Activated CD4-positive, alpha-beta T cell treated with anti-CD3 and anti-CD28 coated beads for 36 hours (primary cell): ENCODE measurements at places on chromosomes 5 and 9. TPM values are rescaled to one million over a fixed set of nuclear protein-coding genes. Genes with fewer than 3 reads are reported as not detected.

- no peak for DNase-seq
Measured at GRCh38 chr9:112719241-112719691, 1.3 kb upstream of the INIP start.

DNA sequence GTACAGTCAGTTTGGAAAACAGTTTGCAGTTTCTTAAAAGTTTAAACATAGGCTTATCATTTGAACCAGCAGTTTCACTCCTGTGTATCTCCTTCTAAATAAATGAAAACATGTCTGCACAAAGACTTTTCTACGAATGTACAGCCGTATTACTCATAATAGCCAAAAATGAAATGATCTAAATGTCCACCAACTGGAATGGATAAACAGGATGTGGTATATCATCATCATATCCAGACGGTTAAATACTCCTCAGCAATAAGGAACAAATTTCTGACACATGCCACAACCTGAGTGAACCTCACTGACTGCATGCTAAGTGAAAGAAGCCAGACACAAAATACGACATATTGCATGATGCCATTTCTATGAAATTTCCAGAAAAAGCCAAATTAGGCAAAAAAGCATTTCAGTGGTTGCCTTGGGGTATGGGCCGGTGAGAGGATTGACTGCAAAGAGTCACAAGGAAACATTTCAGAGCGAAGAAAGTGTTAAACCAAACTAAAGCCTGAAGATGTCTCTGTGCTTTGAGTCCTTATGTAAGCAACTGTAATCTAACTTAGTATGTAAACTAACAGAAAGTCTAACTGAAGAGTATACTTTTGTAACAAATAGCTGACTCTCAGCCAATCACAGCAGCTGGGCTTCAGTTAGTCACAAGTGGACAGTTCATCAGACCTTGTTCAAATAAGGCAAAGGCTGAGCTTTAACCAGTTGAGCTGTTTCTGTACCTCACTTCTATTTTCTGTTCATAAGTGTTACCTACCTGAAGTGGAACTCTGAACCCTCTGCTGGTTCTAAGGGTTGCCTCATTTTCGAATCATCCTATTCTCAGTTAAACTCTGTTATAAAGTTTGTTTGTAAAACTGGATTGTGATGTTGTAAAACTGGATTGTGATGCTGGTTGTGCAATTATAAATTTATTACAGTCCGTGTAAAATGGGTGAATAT is 65.2 kb downstream of the TRIO start:
- DNase-seq: no peak

DNA sequence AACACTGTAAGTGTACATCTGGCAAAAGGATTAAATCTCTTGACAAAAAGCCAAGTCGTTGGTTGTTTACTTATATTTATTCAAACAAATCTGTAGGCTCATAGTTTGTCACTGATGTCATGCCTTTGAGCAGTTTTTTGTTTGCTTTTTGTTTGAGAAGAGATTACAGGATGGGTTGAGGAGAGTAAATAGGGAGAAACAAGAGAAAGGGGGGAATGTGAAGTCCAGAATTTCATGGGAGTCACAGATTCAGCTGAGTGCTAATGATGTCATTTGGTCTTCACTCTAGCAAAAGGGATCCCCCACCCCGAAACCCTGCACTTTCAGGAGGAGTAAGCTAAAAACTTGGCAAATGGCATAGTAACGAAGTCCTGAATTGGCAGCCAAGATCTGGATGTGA is 337.4 kb downstream of the GLIS3 start:
- no peak for DNase-seq

The ALDOB gene
- not detected for total RNA-seq

DNA sequence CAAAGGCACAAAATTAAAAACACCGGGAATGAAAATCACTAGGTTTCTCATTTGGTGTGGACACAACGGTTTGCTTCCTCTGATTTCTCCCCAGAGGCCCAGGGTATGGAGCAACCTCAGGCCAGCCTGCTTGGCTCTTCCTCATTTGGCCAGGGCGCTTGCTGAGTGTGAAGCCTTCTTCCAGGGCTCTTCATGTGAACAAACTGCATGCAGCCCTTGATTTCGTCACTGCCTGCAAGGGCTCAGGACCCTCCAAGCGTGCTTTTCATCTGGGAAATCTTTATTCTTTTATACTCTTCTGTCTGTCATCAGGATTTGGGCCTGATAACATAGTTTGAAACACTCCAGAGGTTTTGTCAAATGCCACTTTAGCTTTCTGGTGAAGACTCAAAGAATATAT is 122.6 kb upstream of the KLF4 start:
- DNase-seq: no peak

GRCh38 chr5:142311725-142312124 is 13.1 kb downstream of the SPRY4 start:
- DNase-seq: no peak

- no peak for DNase-seq
Measured at GRCh38 chr9:98902516-98902915, 41.2 kb upstream of the COL15A1 start.

DNA sequence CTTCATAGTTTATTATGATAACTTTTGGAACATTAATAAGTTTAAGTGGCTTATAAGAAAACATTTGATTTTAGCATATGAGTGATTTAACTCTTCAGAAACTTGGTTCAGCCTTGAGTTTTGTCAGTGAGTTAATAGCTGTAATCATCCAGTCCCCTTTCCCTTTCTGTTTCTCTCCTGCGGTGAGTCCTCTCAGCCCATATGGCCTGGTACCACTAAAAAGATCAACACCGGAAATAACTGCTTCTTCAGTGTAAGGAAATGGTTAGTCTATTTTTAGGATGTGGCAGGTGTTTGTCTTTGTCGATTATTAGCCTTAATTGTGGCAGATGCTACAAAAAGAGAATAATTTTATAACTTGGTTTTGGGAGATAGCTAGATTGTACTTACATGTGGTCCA is 120.2 kb upstream of the GRHPR start:
- peak; percentile 61 for DNase-seq

GRCh38 chr5:157233515-157233914 is 32.4 kb upstream of the CYFIP2 start:
- DNase-seq: peak; percentile 9

- DNase-seq: no peak
Measured at GRCh38 chr9:133957328-133957727, 34.8 kb downstream of the VAV2 start.

GRCh38 chr5:144191998-144192397 is 21.3 kb downstream of the KCTD16 start:
- DNase-seq: peak; percentile 19

The ANKRD20A1 gene
- 0.90 TPM for total RNA-seq

The IFNA7 gene
- not detected for total RNA-seq

DNA sequence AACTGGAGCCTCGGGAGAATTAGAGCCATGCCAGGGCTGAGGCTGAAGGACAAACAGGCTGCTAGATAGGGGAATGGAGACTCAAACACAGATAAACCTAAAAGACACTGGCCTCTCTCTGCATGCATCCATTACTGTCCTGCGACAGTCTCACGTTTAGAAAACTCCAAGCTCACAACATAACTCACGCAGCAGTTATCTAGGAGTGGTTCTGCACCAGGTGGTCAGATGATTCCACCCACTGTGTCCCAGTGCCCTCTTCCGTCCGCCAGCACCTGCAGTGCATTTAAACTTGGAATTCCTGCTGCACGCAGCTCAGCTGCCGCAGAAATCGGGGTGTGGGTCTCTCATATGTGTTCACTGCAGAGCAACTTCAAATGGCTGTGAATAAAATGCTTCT is 272.6 kb upstream of the IRX2 start:
- DNase-seq: no peak

- no peak for DNase-seq
Measured at GRCh38 chr5:34412736-34413135, 243.4 kb upstream of the RAI14 start.
